ENCODE measurements at places on chromosomes 16 and 17.

DNA sequence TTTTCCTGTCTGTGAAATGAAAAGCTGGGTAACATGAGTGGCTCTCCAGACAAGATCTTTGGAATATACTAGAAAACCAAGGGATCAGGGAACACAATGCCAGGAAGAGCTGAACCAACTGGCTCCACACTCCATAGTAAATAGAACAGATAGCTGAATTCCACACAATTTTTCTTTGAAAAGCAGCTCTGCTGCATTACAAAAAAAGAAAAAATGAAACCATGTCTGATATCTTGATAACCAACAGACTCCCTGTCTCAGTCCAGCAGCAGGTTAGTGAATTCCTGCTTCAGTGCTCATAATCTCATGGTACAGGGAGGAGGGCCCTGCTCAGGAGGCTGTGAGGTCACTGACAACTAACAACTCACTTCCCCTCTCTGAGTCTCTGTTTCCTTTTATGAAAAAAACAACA lies 97.1 kb downstream of the CDH11 start:
- DNase-seq, result no peak

DNA sequence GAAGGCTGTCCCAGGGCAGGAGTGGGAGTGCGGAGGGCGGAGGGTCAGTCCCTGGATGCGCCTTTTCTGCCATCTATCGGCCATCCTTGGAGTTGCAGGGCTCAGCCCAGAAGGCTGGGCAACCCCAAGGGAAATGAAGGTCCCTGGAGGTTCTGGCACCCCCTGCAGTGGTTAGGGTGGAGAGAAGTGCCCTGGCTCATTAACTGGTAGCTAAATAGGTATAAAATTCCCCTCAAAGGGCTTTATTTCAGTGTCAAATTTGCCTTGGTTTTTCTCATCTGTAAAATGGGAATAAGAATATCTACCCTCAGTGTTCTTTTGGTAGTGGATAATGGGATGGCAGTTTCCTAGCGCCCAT lies 22.4 kb downstream of the C17orf75 start:
- DNase-seq, result peak; percentile 69

DNA sequence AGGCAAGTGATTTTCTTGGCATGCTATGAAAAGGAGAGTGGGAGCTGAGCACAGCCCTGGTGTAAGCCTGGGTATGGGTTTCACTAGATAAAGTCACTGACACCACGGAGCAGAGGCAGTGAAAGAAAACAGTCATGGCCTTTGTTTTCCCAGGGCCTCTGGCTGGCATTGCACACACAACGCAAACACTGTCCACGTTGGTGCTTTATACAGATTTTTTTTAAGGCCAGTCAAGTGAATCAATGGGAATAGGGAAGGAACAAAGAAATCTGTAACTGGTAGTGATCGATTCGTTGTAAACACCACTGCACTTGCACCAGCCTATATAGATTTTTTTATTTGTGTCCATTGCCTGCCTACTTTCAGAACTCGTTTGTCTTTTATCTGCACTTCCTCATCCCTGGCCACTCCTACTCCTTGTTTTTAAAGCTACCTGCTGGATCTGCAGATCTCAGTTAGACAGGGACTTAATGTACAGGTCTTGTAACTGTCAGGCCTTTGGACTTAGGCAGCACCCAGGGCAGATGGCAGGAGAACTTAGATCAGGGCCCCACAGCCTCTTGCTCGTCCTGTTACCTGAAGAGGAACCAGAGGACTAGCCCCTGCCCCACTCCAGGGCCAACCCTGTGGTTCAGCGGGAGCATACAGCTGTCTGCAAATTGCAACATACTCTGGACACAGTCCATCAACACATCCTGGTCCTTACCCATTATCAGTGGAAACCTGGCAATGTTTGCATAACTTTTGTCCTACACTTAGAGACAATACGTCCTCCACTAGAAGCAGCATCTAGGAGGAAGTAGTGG lies 10.6 kb upstream of the TMIGD1 start:
- DNase-seq, result no peak

GRCh38 chr16:74309789-74310781 lies 13.5 kb downstream of the PSMD7 start:
- DNase-seq, result no peak

GRCh38 chr16:19874851-19875546 lies 9.6 kb downstream of the GPRC5B start:
- no peak for DNase-seq

GRCh38 chr17:19670908-19671307 lies 22.4 kb downstream of the ALDH3A2 start:
- no peak for DNase-seq

DNA sequence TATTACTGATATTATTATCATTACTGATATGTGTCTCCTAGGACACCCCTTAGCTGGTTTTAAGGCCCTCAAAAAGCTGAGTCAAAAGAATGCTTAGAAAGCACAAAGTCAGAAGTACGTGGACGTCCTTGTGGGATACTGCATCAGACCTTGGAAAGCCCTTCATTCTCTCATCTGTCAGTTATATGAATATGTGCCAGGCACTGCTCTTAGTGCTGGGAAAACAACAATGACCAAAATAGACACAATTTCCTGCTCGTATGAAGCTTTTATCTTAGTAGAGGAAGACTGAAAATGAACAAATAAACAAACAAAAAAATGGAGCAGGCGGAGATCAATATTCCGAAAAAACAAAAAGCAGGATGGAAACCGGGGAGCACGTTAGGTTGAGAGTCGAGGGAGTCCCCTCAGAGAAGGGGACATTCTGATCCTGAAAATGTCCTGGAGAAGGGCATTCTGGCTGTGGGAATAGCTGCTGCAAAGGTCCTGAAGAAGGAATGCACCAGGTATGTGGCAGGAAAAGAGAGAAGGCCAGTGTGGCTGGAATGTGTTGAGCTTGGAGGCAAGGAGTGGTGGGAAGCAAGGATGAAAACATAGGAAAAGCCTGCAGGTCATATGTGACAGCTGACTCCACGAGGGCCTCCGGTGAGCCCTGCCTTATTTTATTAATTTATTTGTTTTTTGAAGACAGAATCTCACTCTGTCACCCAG lies 15.5 kb upstream of the TMEM94 start:
- DNase-seq, result no peak

All from activated T-helper 1 cell treated with anti-CD3 and anti-CD28 coated beads, Interleukin-12 subunit alpha, Interleukin-12 subunit beta, Interleukin-2, Interleukin-4 antibody, amounts not matched to agents 30 ng/mL and 10 ng/mL and 1 ng/mL, durations not matched to agents 14 hours and 24 hours and 36 hours (primary cell).